ENCODE measurements at places on chromosomes 4 and X. TPM values are rescaled to one million over a fixed set of nuclear protein-coding genes. Genes with fewer than 3 reads are reported as not detected.

- H3K27me3 ChIP-seq = no peaks in the 10 kb centered on the region
- H3K4me3 ChIP-seq = no peak overlapping the region
- no peak overlapping the region for H3K27ac ChIP-seq
- H3K4me1 ChIP-seq = no peaks in the 10 kb centered on the region
Observed at GRCh38 chr4:183029365-183029764, 69.7 kb upstream of the WWC2 start.

Gene CENPVL1
- total RNA-seq = 0.83 TPM

Gene DGAT2L6
- total RNA-seq = not detected

DNA sequence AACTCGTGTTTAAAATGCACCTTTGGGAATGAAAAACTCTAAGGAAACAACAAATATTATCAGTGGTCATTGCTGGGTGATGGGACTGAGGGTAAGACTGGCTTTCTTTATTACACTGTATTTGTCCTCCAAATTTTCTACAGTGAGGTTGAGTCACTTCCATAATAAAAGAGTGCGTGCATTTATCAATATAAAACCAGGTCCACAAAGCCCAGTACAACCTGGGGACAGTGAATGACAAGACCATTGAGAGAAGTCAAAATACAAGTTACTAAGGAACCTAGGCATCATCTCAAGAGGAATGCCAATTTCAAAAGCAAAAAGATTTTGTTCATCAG is 76.4 kb downstream of the MAGED4 start:
- H3K27ac ChIP-seq = peak overlapping the region; percentile 89
- H3K4me1 ChIP-seq = peaks cover 10% of the 10 kb centered on the region
- no peak for DNase-seq

DNA sequence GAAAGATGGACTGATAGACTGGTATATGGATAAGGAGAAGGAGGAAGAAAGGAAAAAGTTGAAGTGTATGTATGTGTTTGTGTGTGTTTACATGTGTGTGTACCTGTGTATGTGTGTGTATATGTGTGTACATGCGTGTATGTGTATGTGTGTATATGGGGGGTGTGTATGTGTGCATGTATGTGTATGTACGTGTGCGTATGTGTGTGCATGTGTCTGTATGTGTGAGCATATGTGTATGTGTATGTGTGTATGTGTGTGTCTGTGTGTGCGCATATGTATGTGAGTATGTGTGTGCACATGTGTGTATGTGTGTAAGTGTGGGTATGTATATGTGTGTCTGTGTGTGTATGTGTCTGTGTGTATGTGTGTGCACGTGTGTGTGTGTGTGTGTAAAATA is 101.5 kb upstream of the KLHL13 start:
- DNase-seq = no peak
- no peaks in the 10 kb centered on the region for H3K4me1 ChIP-seq
- H3K36me3 ChIP-seq = no peaks in the 10 kb centered on the region
- no peak overlapping the region for H3K27ac ChIP-seq
- no peak overlapping the region for H3K4me3 ChIP-seq

DNA sequence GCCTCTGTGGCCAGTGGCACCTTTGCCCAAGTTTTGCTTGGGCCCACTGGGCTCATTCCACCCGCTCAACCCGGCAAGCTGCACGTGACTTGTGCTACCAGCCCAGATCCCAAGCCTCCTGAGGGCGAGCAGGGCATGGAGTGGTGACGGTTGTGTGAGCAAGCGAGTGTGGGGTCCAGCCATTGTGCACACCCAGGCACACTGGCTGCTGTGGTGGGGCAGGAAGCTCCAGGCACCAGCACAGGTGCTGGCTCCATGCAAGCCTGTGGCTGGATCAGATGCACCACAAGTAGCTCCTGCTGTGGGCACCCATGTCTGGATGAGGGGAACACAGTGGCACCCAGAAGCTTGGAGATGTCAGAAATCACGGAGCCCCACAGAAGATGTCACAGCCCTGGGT is 557.0 kb upstream of the GNPDA2 start:
- H3K36me3 ChIP-seq = no peaks in the 10 kb centered on the region
- H3K27me3 ChIP-seq = no peaks in the 10 kb centered on the region
- no peak overlapping the region for H3K27ac ChIP-seq

GRCh38 chr4:90174621-90175023 is 47.4 kb downstream of the CCSER1 start:
- H3K27ac ChIP-seq = no peak overlapping the region
- H3K36me3 ChIP-seq = no peaks in the 10 kb centered on the region
- H3K27me3 ChIP-seq = no peaks in the 10 kb centered on the region

DNA sequence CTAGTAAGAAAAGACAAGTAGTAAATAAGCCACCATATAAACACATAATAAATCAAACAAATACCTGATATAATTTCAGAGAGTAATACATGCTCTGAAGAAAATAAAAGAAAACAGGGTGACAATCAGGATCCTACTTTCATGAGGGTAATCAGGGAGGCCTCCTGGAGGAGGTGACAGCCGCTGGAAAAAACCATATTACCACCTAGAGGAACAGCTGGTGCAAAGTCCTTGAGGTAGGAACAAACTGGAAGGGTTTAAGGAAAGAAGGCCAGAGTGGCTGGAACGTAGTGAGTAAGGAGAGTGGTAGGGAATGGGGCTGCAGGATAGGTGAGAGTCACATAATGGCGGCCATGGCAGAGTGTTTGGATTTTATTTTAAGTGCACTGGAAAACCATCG is 19.1 kb upstream of the PLAC1 start:
- H3K27ac ChIP-seq = no peak overlapping the region
- H3K4me1 ChIP-seq = no peaks in the 10 kb centered on the region
- H3K4me3 ChIP-seq = no peak overlapping the region
- no peaks in the 10 kb centered on the region for H3K27me3 ChIP-seq
- no peaks in the 10 kb centered on the region for H3K36me3 ChIP-seq

Gene CACNA1F
- total RNA-seq = 0.11 TPM

Gene PDCL2
- total RNA-seq = not detected

DNA sequence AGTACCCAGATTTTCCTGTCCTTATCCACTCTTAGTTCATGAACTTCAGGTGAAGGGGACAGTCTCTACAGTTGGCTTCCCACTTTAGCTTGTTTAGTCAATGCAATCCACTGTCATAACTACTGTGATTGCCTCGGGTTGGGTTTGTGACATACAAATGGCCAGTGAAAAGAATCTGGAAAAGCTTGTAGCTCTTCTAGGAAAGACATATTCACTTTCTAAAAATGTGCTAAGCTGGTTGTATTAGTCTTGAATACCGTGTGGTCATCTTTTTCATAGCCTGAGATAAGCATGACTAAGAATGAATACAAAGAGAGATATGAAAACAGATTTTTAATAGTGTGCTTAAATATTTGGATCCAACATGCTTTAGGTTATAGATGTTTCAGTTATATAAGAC is 1443.5 kb upstream of the IGFBP7 start:
- H3K36me3 ChIP-seq = no peaks in the 10 kb centered on the region
- H3K27ac ChIP-seq = no peak overlapping the region
- H3K4me1 ChIP-seq = no peaks in the 10 kb centered on the region
- no peak for DNase-seq

Gene PWWP3B
- total RNA-seq = 6.6 TPM

DNA sequence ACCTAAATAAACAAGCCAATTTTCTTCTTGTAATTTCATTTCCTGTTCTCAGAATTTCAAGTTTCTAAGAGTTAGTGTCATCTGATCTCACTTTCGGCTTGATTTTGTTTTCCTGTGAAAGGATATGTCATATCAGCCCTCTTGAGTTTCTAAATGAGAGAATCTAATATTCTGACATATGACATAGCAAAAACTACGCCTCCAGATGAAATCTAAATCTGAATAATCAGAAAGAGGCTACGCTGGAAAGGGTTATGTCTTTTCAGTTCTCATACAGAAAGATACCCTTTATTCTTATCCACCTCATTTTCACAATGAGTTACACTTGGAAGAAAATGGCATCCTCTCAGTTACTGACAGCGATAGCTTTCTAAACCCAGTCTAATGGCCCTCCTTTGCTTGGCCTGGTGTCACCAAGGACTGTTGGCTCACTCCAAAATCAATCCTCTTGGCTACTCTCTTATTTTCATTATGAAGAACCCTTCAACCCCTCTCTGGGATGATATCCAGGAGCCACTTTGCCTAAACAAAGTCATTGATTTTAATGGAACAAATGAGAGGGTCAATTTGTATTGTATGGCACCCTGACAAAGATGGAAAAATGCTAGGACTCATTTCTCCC is 65.6 kb downstream of the ASB9 start:
- no peaks in the 10 kb centered on the region for H3K36me3 ChIP-seq
- no peak overlapping the region for H3K4me3 ChIP-seq
- no peak for DNase-seq
- H3K27ac ChIP-seq = no peak overlapping the region
- H3K4me1 ChIP-seq = no peaks in the 10 kb centered on the region
- H3K27me3 ChIP-seq = peaks cover 12% of the 10 kb centered on the region

- H3K27ac ChIP-seq = no peak overlapping the region
- H3K4me3 ChIP-seq = no peak overlapping the region
- H3K36me3 ChIP-seq = no peaks in the 10 kb centered on the region
- no peaks in the 10 kb centered on the region for H3K27me3 ChIP-seq
- H3K4me1 ChIP-seq = no peaks in the 10 kb centered on the region
- DNase-seq = no peak
Observed at GRCh38 chr4:184740980-184741391, 7.1 kb upstream of the CENPU start.
